ENCODE measurements at places on chromosomes 13 and 19. TPM values are rescaled to one million over a fixed set of nuclear protein-coding genes. Genes with fewer than 3 reads are reported as not detected.

Gene CNFN
- 3.1 TPM for polyA plus RNA-seq

Gene MIA
- 19.8 TPM for polyA plus RNA-seq

Gene VSTM2B
- polyA plus RNA-seq = 35.7 TPM

Gene ANGPTL8
- 0.71 TPM for polyA plus RNA-seq

Gene ZNF799
- polyA plus RNA-seq = 5.5 TPM

Gene HIPK4
- polyA plus RNA-seq = 0.70 TPM

Gene MIR17HG
- 1.6 TPM for polyA plus RNA-seq

Gene LILRA1
- polyA plus RNA-seq = 1.4 TPM

Gene GIPC3
- 1.5 TPM for polyA plus RNA-seq

Gene TJP3
- 2.5 TPM for polyA plus RNA-seq

Gene LPAR2
- 80.0 TPM for polyA plus RNA-seq

Gene SPINT2
- 212 TPM for polyA plus RNA-seq

Gene ZSCAN4
- polyA plus RNA-seq = not detected

Gene LSR
- 25.4 TPM for polyA plus RNA-seq

DNA sequence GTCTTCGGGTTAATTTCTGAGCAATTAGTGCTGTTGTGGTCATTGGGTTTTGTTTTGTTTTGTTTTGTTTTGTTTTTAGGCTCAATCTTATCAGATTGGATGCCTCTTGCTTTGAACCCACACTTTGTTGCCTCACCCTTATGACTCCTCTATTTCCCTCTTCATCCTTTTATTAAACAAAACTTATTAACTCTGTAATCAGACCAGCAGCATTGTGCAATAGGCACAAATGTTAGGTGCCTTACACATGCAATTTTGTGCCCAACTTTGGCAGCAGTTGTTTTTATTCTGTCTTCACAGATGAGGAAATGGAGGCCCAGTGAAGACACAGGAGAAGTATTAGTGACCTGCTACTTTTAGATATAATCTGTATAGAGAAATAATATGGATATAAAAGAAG lies 377.7 kb downstream of the KCNRG start:
- no peak for DNase-seq

DNA sequence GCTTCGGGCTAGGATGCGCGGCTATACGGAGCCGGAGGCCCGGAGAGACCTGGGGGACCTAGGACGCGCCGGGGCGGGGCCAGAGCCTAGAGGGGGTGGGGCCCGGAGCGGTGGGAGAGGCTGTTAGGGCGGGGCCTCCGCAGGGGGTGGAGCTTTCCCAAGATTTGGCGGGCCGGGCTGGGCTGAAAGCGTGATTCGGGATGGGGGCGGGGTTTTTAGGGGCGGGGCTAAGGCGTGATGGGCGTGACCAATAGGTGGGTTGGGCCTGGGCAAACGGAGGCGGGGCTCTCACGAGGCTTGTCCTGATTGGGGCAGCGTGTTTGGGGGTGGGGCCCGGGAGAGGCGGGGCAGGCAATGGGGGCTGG lies 439 bp downstream of the RAB11B start:
- peak; percentile 79 for DNase-seq

- DNase-seq = no peak
Observed at GRCh38 chr13:113533161-113533840, 42.8 kb upstream of the DCUN1D2 start.

DNA sequence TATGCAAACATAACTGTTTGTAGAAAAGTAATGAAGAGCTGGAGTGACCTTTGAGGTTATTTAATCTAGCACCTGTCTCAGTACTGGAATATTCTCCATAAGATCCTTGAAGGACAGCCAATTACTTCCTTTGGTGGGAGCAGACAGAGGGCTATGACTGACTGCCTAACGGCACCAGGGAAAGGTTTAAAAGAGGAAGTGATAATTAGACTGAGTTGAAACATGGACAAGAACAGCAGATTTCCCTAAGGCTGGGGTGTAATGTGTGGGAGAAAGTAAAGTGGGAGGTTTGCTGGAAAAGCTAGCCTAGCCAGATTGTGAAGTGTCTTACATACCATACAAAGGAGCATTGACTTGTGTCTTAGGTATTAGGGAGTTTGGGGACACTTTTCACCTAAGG lies 191.3 kb upstream of the PCDH9 start:
- DNase-seq = no peak

DNA sequence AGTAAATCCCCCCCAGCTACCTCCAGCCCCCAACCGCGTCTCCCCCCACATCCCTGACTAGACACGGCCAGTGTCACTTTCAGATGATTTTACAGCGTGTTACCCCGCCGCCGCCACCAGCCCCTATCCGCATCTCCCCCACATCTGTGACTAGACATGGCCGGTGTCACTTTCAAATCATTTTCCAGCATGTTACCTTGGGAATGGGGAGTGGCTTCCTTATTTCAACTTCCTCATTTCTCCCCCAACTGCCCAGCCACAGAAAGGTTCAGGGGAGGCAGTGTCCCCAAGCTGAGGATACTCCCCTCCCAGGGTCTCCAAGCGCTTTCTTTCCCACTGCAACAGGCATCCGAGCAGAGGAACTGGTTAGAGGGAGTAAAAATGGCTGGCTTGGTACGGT lies 18.4 kb downstream of the ADGRL1 start:
- DNase-seq = no peak

GRCh38 chr13:72599178-72599743 lies 128.2 kb downstream of the MZT1 start:
- no peak for DNase-seq

- no peak for DNase-seq
Observed at GRCh38 chr13:104408733-104409132, 1342.5 kb upstream of the SLC10A2 start.

GRCh38 chr13:113452466-113452865 lies 822 bp downstream of the ADPRHL1 start:
- no peak for DNase-seq

- no peak for DNase-seq
Observed at GRCh38 chr13:85347251-85347650, 452.0 kb downstream of the SLITRK6 start.

- DNase-seq = no peak
Observed at GRCh38 chr13:34064456-34065205, 246.7 kb downstream of the RFC3 start.

GRCh38 chr13:112777637-112778406 lies 88.0 kb downstream of the ATP11A start:
- no peak for DNase-seq
